Right lung (tissue), 10 donors: ENCODE measurements at places on chromosomes 3 and 15. TPM values are rescaled to one million over a fixed set of nuclear protein-coding genes. Genes with fewer than 3 reads are reported as not detected.

The PLA2G4E gene
- 0.13 TPM for polyA plus RNA-seq

The CMTM8 gene
- 15.6 TPM for polyA plus RNA-seq

The MYLK gene
- 513 TPM for polyA plus RNA-seq

The TRPM1 gene
- 0.03 TPM for polyA plus RNA-seq

The SAMMSON gene
- polyA plus RNA-seq, result 0.28 TPM

The VWA5B2 gene
- 2.2 TPM for polyA plus RNA-seq

The FGF7 gene
- polyA plus RNA-seq, result 14.9 TPM

The RBP2 gene
- 0.88 TPM for polyA plus RNA-seq

The DGKG gene
- polyA plus RNA-seq, result 3.5 TPM

The PLSCR1 gene
- polyA plus RNA-seq, result 86.1 TPM

The SFMBT1 gene
- polyA plus RNA-seq, result 7.8 TPM

DNA sequence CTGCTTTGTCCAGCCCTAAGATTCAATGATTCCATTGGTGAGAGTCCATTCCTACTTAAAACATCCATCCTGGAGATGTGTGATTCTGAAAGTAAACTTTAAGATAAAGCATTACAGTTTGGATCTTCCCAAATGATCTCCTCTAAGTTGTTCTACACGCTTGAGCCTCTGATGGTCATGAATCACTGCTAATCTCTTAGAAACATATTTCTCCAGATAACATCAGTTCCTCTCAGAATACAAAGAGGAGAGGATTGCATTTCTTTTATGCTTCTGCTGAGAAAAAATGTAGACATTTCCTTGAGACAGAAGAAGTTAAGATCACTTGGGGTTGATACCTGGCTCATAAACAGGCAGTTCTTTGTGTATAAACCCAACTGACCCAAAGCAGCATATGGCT, 281.2 kb upstream of the DPH6 start:
- no peak for DNase-seq

GRCh38 chr3:365268-365667, 168.7 kb downstream of the CHL1 start:
- no peak for DNase-seq

GRCh38 chr15:73751899-73752805, 999 bp downstream of the INSYN1 start:
- DNase-seq, result no peak

DNA sequence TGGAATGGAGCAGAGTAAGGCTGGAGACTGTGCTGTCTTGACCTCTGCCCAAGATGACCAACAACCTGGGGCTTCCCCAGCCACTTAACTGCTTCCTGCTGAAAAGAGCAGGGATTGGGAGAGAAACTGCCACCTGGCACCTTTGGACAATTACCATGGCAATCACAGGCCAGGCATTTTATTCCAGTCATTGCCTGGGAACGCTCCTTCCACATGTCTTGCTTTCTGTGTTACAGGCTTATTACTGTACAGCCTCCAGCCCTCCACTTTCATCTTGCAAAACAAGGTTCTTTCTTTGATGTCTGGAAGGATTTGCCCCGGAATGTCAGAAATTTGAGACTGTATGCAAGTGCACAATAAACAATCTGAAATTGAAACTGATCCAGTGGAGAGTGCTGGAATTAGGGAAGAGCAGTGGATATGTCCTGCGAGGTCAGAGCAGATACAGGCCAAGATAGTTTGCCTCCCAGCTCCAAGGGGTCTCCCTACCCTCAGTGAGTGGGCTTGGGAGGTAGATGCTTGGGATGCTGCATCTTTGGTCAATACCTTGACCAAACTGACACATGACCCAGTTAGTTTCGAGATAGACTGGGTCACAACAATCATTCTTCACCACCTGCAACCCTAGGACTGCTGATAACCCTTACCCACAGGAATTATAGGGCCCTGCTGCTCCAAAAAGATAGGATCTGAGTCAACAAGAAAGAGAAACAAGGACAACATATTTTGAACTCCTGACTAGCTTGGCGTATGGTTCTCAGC, 2.7 kb downstream of the PPP1R14D start:
- no peak for DNase-seq

- DNase-seq, result no peak
Observed at GRCh38 chr3:191148131-191148530, 50.9 kb upstream of the OSTN start.

- DNase-seq, result peak; percentile 36
Observed at GRCh38 chr3:7166460-7166859, 305.5 kb downstream of the GRM7 start.

DNA sequence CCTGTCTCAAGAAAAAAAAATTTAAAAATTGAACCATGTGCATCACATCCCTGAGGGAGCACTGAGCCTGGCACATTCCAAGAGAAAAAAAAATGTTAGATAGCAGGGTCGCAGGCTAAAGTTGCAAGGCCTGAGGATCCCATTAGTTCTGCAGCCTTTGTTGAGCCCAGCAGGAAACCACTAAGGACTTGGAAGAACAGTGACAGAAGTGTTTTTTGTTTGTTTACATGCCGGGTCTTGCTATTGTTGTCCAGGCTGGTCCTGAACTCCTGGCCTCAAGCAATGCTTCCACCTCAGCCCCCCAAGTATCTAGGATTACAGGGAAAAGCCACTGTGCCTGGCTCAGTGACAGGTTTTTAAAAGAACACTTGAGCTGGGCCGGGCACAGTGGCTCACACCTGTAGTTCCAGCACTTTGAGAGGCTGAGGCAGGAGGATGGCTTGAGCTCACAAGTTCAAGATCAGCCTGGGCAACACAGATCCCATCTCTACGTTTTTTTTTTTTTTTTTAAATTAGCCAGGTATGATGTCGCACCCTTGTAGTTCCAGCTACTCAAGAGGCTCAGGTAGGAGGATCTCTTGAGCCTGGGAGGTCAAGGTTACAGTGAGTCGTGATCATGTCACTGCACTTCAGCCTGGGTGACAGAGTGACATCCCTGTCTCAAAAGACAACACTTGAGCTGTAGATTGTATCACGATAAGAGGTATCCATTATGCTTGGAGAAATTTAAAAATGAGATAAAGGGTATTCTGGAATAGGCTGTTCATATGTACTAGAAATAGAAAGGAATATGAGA, 15.2 kb downstream of the CHAC1 start:
- no peak for DNase-seq

- no peak for DNase-seq
Observed at GRCh38 chr3:480070-480469, 283.5 kb downstream of the CHL1 start.

GRCh38 chr3:61901496-61901895, 340.1 kb downstream of the PTPRG start:
- DNase-seq, result no peak

- DNase-seq, result no peak
Observed at GRCh38 chr15:52103217-52104207, 9.1 kb downstream of the BCL2L10 start.

DNA sequence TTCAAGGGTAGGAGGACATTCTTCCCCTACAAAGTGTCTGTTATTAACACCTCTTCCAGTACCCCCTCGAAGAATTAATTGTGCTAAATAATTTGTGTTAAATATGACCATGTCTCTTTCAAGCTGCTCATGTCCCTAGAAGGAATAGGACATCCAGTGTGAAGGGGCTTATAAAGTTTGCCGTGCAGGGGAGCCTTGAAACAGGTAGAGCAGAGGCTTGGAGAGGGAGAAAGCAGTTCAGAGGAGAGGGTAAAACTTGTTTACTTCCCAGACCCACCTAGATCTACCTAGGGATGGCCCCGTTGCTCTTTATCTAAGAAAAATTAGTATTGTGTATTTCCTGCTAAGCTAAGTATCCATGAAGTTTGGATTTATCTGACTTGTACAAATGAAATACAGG, 114.8 kb downstream of the CACNA2D3 start:
- DNase-seq, result no peak

DNA sequence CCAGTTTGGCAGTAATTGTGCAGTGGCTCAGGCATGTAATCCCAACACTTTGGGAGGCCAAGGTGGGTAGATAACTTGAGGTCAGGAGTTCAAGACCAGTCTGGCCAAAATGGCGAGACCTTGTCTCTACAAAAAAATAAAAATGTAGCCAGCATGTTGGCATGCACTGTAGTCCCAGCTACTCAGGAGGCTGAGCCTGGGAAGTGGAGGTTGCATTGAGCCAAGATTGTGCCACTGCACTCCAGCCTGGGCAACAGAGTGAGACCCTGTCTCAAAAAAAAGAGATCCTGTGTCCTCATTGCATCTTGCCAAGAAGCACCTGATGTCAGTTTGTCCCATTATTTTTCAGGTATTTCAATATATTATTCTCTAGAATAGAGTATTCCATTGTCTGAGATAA, 61.8 kb downstream of the CRTC3 start:
- no peak for DNase-seq

- DNase-seq, result no peak
Observed at GRCh38 chr15:95872366-95872771, 458.1 kb upstream of the NR2F2 start.

- DNase-seq, result no peak
Observed at GRCh38 chr3:6716420-6716819, 144.5 kb upstream of the GRM7 start.

DNA sequence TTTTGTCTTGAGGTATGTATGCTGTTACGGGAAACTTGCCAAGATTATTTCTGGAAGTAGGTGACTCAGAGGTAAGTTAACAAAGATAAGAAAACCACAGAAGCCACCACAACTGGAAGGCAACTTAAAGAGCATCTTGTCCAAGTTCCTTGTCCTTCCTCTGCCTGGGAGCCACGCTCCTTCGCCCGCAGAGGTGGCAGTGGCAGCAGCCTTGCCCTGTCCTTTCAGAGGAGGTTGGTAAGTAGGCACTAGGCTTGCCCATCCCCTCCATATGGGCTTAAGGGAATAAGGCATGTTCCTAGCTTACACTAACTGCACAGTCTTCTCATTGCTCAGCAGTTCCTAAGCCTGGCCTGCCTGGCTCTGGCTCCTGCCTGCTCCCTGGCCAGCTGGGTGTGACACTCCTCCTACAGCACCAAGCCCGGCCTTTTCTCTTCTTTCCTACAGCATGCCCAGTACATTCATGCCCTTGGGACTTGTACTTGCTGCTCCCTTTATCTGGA, 48.0 kb upstream of the RAB6B start:
- no peak for DNase-seq

GRCh38 chr3:177679568-177680471, 482.5 kb upstream of the TBL1XR1 start:
- no peak for DNase-seq

GRCh38 chr3:41532976-41533375, 333.7 kb downstream of the CTNNB1 start:
- no peak for DNase-seq

GRCh38 chr3:50503504-50504342, at the start of gene CACNA2D2:
CACNA2D2 (minus strand) TSS chr3:50503634; CDS start chr3:50503423, 211 bp downstream.
- DNase-seq, result peak; percentile 56

DNA sequence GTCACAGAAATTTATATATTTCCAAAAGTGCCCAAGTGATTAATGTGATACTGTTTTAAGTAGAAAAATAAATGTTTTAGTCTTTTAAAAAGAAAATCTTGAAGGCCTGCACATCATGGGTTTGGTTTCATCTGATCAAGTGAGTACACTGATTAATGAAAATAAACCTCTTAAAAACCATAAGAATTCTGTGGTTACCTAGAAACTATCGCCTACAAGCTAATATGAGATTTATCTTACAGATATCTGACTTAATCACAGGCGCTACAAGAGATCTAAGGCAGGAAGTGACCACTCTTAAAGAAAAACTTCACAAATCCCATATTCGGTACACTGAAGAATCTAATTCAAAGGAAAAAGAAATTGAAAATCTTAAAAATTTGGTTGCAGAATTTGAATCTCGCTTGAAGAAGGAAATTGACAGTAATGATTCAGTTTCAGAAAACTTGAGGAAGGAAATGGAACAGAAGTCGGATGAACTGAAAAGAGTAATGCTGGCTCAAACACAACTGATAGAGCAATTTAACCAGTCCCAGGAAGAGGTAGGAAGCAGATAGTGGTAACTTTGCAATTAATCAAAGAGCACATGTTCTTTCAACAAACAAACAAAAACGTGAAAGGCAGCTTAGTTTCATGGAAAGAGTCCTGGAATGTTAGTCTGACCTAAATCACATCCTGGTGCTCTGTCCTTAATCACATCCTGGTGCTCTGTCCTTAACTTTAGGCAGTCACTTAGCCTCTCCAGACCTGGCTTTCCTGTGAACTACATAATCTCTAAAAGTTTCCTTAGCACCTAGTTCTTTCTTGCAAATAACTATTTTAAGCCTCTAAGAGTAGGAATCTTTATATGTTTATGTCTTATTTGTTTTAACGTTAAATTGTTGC, 131.8 kb downstream of the CCNL1 start:
- no peak for DNase-seq

DNA sequence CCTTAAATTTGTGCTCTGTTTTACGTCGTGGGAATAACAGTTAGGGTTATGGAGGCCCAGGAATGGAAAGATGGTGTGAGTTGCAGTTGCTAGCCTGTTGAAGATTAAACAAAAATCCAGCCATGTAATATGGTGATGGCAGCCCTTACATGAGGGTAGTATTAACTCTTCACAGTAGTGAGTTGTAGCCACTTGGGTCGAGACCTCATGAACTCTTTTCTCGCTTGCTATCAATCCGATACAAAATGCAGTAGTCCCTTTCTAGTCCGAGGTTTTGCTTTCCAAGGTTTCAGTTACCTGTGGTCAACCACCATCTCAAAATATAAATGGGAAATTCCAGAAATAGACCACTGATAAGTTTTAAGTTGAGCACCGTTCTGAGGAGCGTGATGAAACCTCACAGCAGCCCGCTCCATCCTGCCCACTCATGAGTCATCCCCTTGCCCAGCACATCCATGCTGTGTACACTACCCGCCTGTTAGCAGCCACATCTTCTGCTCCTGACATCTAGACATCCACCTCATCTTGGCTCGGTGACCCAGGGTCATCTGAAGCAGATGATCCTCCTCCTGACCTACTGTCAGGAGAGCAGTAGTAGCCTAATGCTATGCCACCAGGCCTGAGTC, 177.9 kb downstream of the CDIN1 start:
- DNase-seq, result no peak

GRCh38 chr3:13338231-13338630, 81.9 kb downstream of the NUP210 start:
- DNase-seq, result no peak

GRCh38 chr3:56379723-56380287, 88.5 kb downstream of the ERC2 start:
- DNase-seq, result no peak

DNA sequence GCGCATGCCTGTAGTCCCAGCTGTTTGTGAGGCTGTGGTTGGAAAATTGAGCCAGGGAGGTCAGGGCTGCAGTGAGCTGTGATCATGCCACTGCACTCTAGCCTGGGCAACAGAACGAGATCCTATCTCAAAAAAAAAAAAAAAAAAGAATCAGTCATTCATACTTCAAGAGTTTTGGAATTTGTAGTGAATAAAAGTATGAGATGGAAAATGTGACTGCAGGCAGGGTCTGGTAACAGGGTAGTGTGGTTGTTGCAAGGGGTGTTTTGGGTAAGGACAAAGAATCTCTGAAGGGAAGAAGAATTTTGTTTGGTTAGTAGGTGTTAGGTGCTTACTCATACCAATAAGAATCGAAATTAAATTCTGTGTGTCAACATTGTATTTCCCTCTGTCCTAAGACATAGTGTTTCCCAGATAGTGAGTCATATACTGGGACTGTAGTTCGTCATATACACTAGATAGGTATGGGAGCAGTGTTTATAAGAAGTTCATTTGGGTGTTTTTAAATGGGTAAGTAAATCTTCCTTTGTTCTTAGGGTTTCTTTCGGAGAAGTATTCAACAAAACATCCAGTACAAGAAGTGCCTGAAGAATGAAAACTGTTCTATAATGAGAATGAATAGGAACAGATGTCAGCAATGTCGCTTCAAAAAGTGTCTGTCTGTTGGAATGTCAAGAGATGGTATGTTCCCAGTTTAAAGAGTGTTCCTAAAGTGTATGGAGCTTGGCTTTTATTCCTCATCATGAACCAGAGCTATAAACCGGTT, 14.2 kb downstream of the NR1D2 start:
- no peak for DNase-seq
